ENCODE measurements at places on chromosomes 4 and X.

GRCh38 chr4:106303548-106304281 is 12.3 kb downstream of the TBCK start:
- no peak for DNase-seq

- DNase-seq = no peak
These were observed 101.4 kb upstream of the FRMPD3 start for GRCh38 chrX:107348051-107348450.

DNA sequence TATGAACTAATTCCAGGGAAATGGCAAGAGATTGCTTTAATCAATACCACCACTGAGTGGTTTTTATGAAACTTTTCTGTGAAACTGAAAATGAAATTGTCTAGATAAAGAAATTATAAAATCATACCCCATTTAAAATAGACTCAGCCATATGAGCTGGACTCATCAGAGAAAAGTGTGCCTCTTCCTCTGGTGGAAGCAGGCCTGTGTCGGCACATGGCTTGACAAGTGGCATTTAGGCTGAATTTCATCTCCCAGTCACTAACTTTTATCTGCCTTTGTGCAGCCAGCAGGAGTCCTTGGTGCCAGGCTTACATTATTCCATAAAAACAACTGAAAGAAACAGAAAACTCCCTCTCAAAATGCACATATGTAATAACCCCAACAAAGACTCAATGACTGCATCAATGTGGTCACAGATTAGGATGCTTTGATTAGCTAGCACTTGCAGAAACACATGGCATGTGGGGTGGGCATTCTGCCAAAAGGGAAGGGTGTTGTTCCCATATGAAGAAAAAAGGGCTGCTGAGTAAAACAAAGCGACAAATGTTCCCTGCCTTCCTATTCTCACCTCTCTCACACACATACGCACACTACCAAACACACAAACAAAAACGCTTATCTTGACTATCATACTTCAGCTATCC is 232.3 kb downstream of the PABPC4L start:
- peak; percentile 72 for DNase-seq

DNA sequence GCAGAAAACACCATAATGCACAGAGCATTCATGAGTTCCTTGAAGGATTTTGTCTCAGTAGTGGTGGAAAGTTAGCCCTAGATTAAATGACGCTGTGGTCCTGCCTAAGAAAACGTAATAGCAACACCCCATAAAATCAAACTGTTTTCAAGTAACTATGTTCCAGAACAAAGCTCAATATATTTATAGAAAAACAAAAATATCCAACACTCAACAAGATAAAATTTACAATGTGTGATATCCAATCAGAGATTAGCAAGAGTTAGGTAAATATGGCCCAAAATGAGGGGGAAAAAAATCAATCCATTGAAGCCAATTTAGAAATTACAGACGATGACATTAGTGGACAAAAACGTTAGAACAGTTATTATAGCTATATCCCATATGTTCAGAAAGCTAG is 9.9 kb upstream of the GAB1 start:
- no peak for DNase-seq

DNA sequence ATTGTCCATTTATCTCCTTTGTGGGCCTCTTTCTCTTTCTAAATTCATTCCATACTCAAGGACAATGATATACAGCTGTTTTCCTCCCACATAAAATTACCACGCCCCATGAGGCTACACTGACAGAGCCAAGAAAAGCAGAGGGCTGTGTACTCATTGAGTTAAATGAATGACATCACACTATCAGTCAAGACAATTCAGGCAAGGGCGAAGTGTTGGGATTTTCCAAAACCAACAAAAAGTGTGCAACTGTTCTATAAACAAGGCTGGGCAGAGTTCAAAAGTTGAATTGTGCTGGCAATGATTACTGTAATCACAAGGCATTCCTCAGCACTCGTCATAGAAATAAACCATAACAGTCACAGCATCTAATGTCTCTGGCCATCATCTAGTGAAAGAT is 799.6 kb upstream of the DIAPH2 start:
- no peak for DNase-seq

- no peak for DNase-seq
These were observed 6.5 kb upstream of the JAKMIP1 start for GRCh38 chr4:6206771-6207290.

DNA sequence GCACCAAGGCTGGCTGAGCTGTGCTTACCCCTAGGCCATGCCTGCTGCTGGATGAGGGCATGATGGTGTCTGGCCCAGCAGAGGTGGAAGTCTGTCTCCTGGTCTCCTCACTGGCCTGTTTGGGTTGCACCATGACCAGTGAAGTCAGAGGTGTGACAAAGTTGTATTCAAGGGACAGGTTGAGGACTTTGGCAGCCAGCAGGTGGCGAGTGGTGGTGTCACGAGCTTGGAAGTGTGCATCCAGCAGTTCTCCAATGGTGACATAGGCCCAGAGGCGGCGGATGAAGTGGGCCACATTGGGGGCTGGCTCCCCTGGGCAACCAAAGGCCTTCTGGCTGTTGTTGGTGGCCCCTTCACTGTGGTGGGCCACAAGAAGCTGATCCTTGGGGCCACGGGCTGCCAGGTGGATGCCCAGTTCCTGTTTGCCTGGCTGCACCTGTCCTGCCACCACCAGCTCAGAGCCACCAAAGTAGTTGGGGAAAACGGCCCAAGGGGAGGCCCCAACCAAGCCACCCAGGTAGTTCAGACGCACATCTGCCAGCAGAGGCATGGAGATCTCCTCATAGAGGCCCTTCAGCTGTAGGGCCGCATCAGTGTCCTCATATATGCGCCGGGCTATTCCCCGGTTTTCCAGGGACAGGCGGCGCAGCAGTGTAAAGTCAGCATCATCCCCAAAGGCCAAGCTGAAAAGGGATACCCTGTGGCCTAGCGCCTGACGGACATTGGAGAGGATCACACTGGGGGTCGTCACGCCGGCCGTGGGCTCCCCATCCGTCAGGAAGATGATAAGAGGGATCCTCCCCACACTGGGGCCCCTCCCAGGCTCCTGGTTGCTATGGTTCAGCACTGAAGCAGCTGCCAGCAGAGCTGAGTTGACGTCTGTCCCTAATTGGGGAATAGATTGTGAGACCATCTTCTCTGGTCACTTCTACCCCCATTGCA is 39.7 kb downstream of the ITIH6 start:
- no peak for DNase-seq

DNA sequence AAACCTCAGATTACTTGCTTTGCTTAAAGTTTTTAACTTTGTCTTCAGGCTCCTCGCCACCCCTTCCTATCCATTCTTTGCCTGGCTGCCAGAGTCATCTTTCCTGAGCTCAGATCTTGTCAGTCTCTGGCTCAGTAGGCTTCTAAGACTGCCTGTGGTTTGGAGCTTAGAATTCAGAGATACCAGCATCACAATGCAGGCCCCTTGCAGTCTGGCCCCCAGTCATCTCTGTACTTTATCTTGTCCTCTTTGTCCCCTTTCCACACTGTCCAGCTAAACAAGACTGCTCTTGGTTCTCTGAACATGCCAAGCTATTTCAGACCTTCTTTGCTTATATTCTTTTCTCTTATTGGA is 3.0 kb downstream of the KIAA0232 start:
- no peak for DNase-seq

GRCh38 chr4:172830295-172830764 is 338.3 kb upstream of the GALNT7 start:
- no peak for DNase-seq

- DNase-seq = no peak
These were observed 26.7 kb upstream of the SLC10A7 start for GRCh38 chr4:146548443-146548842.

DNA sequence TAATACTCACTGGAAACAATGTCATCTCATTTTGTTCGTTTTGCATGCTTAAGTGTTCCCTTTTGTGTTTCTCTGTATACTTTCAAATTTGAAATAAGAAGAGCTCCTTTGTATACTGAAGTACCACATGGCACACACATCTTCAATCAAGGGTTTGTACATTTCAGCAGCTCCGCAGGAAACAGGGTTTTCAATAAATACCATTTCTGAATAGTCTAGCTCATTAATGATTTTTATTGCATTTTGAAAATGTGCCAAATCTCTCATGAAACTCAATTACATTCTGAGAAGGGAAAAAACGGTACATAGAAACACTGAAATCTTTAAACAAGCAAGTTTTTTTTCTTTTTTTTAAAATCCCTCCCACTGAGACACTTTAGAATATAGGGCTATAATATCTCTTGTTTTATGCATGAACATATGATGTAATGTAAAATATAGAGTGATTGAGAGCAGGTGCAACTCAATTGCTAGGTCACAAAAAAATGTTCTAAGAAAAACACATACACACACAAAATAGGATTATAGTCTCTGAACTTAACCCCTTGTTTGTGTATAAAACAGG is 914.2 kb upstream of the PCDH7 start:
- DNase-seq = peak; percentile 71

DNA sequence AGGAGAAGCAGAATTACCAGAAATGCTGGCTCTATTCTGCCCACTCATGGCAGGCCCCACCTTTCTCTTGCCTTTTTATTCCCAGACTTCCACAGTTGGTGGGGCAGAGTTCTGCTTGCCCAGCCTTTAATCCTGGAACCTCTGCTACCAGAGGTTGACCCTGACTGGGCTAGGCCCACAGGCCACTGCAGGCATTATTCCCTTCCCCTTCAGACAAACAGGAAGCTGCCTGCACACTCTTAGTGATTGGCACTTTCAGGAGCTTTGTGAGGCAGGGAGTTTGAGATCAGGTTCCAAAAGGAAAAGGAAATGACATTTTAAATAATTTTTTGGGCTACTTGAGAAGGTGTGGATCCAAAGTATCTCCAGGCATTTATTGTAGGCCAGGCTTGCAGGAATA is 18.8 kb downstream of the MSN start:
- DNase-seq = no peak

DNA sequence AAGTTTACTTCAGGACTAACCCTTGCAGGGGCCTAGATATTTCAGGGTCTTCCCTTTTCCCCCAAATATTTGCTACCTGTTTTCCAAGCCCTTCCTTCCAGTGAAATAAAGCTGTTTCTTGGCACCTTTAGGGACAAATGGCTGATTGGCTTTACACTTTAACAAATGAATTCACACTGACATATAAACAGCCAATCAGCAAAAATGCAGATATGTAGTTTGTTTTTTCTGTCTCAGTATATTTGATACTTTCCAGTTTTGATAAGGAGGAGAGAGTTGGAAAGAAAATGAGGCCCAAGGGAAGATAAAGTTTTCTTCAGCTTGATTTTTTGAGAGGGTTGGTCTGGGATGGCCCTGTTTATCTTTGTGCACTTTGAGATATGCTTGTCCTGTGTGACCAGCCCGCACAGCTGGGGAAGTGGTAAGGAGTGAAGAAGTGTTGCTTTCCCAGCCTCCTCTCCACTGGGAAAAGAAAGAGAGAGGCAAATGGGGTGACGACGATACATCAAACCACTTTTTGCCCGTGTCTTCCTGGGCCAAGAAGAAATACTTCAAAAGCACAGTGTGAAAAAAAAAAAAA is 67.5 kb downstream of the MGST2 start:
- no peak for DNase-seq

DNA sequence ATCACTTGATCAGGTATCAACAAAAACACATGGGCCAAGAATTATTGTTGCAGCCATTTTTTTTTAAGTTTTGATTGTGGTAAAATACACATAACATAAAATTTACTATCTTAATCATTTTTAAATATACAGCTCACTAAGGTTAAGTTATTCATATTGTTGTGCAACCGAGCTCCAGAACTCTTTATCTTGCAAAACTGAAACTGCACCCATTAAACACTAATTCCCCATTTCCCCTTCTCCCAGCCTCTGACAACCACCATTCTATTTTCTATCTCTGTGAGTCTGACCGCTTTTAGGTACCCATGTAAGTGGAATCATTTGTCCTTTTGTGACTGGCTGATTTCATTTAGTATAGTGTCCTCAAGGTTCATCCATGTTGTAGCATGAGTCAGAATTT is 126.2 kb upstream of the NDP start:
- no peak for DNase-seq

DNA sequence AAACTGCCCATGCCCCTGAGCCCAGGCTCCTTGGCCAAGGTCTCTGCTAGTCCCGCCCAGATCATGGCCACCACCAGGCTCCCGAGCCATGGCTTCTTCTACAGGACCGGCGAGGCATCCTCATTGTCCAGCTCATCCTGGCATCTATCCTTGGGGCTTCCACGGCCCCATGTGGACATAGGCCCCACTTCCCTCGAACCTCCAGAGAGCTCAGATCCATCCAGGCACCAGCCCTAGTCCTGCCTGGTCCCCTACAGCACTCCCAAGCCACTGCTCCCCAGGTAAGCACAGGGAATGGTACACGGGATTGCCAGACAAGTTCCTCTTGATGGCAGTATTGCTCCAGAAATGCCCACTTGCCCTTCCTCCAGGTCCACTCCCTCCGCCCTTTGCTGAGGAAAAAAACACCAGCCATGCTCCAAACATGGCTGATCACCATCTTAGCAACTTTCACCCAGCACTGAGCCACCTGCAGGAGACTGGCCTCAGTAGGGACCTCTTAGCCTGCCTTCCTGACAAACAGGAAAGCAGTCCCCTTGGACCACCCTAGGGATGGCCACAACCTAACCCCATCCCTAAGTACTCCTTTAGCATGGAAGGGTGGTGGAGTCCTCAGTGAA is 272.1 kb upstream of the AGTR2 start:
- no peak for DNase-seq

- DNase-seq = no peak
These were observed 10.9 kb downstream of the GAB3 start for GRCh38 chrX:154739952-154740465.

- DNase-seq = no peak
These were observed 1.4 kb upstream of the SORCS2 start for GRCh38 chr4:7190691-7191545.

- no peak for DNase-seq
These were observed 400.6 kb downstream of the IL15 start for GRCh38 chr4:142036795-142037583.

DNA sequence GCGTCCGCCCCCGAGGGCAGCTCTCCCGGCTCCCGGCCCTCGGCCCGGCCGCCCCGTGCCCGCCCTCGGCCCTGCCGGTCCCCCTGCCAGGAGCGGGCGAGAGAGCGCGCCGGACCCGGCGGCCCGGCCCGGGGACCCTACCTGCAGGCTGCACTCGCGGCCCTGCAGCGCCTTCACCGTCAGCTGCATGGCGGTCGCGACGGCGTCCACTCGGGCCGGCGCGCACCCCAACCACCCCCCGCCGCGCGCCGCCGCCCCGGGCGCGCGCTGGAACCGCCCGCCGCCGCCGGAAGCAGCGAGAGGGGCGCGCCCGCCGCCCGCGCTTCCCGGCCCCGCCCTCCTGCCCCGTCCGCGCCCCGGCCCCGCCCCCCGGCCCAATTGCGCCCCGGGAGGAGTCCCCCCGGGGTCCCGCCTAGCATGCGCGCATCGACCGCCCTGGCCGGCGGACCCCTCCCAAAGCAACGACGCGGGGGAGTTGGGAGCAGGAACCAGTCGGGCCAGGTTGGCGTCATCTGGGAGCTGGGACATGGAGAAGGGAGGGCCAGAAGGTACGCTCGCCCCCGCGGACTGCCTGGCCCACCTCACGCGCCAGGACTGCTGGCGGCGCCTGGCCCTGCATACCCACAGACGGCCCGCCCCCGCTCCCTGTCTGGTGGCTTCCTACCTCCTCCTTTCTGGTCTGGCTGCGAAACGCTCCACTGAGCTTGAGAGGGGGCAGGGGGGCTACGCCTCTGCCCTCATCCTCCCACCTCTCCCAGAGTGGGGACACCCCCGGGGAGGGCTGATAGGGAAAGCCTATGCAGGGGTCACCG is at the start of gene UBL4A:
TSS of gene UBL4A (minus strand) at position 220 of the 812 bp plus-strand sequence. CDS start at position 189, 31 bp downstream.
- no peak for DNase-seq

GRCh38 chr4:139728146-139728545 is 62.5 kb downstream of the MGST2 start:
- DNase-seq = no peak
